A549 treated with DMSO at 1 μM for 4 hours (cell line): ENCODE measurements at places on chromosomes 2 and 18. TPM values are rescaled to one million over a fixed set of nuclear protein-coding genes. Genes with fewer than 3 reads are reported as not detected.

Gene PLGLB2
- 0.29 to 0.49 TPM (median 0.45 TPM) in 5 replicates for total RNA-seq

Gene REG3G
- total RNA-seq: not detected in 5 replicates

Gene KCNJ13
- not detected in 5 replicates for total RNA-seq

Gene CNRIP1
- total RNA-seq: 2.2 to 2.9 TPM (median 2.3 TPM) in 5 replicates

Gene POTEC
- not detected in 5 replicates for total RNA-seq

Gene TMEM163
- 0.08 to 0.15 TPM (median 0.12 TPM) in 4 of 5 replicates, not detected in the other for total RNA-seq

Gene NEU2
- total RNA-seq: not detected in 5 replicates

Gene ICA1L
- 1.5 to 2.4 TPM (median 1.9 TPM) in 5 replicates for total RNA-seq

Gene SERPINB10
- 0.22 TPM in 1 of 5 replicates, not detected in the others for total RNA-seq

Gene SLC9A2
- 2.7 to 4.3 TPM (median 3.6 TPM) in 5 replicates for total RNA-seq

Gene CTDSP1
- total RNA-seq: 63.4 to 83.1 TPM (median 71.7 TPM) in 5 replicates

Gene ARHGAP15
- total RNA-seq: not detected in 5 replicates
